Cardiac fibroblast (primary cell): ENCODE measurements at places on chromosomes 1 and 21.

DNA sequence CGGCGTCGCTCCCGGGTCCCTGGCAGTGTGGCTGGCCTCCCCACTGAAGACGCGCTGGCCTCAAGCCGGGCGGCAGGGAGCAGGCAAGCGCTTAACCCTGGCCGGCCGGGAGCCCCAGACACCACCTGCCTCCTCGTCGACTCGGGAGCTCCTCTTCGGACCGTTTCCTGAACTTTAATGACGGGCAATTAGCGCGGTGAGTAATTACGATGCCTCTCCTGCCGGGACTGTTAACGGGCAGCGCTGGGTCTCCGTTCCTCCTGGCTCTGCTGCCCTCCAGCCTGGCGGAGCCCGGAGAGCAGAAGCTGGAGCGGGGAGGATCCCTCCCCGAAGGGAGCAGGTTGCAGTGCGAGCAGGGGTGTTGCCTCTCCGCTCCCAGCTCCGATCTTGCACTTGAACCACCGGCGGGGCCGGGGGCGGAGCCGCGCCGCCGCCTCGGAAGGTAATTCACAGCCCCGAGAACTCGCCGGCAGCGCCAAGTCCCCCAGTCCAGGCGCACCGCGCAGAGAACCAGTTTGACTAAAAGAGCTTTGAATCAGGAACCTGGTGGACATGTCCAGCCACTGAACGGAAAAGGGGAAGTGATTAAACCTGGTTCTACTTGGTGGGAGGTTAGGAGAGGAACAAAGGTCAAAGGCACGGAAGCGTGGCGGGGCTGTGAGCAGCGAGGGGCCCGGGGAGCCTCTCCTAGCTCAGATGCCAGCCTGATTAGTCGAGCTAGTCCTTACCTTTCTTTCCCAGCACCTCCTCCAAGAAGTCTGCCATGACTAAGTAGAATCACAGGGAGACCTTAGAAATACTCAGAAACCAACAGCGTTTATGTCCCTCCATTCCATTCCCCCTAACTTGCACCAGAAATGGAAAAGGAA is 18.3 kb upstream of the PLEKHA6 start:
- no peak for DNase-seq

GRCh38 chr1:31102501-31102950 is 37.0 kb upstream of the PUM1 start:
- peak; percentile 57 for DNase-seq

DNA sequence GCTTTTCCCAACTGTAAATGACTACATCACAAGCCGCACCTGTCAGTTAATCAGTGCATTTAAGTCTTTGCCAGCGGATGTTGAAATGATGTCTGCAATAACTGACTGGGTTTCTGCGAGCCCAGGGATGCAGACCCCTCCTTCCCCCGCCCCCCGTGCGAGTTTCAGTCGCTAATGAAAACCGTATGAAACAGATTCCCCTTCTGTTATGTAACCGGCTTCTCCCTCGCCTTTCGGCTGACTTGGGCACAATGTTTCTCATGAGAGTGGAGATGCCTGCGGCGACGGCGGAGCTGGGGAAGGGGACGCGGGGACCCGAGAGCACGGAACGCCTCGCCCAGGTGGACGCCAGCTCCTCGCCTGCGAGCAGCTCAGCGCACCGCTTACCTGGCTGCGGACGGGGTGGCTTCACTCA is 753 bp downstream of the KCNJ6 start:
- DNase-seq, result no peak

DNA sequence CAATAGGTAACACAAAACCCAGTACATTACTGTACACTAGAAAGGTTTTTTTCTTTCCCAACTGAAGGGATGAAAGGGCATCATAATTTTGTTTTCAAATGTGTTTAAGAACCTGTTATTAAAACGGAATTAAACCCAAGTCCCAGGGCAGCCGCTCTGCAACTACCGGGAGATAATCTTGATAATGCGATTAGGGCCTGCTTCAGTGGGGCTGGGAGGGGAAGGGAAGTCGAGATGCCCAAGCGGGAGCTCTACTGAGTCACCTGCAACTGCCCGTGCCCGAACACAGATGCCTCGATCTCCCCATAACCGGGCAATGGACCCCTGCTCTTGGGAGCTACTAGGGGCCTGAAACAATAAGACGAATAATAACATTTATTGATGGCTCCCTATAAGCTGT is 61.4 kb downstream of the KAZN start:
- no peak for DNase-seq

DNA sequence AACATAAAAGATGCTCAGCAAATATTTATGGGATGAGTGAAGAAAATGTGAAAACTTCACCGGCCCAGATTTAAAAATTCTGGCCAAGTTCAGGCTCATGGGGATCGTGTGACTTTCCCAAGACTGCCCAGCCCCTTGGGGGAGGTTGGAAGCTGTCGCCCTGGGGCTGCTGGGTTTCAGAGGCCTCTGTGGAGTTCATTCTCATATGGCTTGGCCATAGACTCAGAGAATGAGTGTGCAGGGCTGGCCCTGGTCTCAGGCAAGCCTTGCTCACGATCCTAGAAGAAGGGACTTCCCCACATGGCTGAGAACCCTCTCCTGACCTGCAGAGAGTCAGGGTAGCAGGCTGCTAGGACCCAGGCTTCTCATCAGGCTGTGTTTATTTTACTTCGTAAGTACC is 24.6 kb downstream of the PADI2 start:
- DNase-seq, result peak; percentile 26

- no peak for DNase-seq
Observed at GRCh38 chr1:10707208-10707607, 89.2 kb downstream of the CASZ1 start.

DNA sequence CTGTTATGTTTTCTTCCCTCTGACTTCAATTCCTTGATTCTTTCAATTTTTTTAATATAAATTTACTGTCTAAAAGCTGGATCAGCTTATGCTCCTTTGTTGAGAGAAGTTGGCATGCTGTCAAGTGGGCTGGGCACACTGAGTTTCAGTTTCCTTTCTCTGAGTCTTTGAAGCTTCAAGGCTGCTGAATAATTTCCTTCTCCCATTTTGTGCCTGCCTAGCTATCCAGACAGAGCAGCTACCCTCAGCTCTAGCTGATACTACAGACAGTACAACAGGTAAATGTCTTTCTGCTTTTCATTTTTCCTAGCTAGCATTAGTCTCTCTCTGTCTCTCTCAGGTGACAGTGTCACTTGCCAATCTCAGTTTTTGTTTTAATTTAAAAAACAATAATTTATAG is at the start of gene IFI44:
Gene IFI44, plus strand, starts transcription at position 204 of the 400 bp plus-strand sequence. CDS start 365 bp downstream, outside the sequence.
- DNase-seq, result peak; percentile 90

- DNase-seq, result no peak
Observed at GRCh38 chr1:211683396-211684297, 8.2 kb upstream of the NEK2 start.

DNA sequence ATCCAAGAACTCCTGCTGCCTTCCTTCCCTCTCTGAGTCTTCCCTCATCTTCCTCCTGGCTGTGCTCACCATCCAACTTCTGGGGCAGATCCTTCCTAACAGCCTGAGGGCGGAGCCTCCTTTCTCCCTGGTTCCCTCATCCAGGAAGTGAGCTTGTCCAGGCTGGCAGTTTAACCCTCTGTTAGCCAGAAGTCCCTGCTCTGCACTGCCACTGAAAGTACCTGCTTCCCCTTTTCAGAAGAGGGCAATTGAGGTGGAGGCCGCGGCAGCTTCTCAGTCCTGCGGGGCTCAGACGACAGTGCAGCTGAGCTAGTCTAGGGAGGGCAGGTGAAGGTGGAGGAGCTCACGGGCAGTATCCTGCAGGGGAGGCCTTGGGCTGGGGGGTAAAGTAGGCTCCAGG is 149.1 kb downstream of the FCRL5 start:
- DNase-seq, result no peak

- DNase-seq, result no peak
Observed at GRCh38 chr1:21265644-21266043, 24.6 kb downstream of the ECE1 start.

- no peak for DNase-seq
Observed at GRCh38 chr1:206089341-206089740, 27.8 kb downstream of the AVPR1B start.

DNA sequence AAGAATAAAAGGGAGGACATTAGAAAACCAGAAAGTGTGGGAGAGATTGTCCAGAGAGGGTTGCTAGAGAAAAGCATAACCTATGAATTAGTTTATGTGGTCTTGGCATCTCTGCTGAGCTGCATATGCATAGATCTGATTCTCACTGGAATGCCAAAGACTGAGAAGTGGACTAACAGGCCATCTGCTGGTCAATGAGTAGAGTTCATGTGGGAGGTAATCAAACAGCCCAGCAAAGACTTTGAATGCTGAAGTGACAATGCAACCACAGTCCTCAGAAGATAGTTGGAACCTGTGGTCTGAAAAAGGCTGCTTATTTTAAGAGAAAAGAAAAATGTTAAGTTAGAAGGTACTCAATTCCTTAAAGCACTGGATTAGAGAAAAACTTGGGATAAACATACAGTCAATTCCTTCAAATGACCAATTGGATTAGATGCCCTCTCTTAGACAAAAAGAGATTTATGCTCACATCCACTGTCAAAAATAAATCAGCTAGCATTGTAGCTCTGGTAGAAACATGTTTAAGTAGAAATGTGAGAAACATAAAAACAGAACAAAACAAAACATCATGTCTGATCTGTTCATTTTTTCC is 382.8 kb downstream of the AMY1C start:
- peak; percentile 10 for DNase-seq

DNA sequence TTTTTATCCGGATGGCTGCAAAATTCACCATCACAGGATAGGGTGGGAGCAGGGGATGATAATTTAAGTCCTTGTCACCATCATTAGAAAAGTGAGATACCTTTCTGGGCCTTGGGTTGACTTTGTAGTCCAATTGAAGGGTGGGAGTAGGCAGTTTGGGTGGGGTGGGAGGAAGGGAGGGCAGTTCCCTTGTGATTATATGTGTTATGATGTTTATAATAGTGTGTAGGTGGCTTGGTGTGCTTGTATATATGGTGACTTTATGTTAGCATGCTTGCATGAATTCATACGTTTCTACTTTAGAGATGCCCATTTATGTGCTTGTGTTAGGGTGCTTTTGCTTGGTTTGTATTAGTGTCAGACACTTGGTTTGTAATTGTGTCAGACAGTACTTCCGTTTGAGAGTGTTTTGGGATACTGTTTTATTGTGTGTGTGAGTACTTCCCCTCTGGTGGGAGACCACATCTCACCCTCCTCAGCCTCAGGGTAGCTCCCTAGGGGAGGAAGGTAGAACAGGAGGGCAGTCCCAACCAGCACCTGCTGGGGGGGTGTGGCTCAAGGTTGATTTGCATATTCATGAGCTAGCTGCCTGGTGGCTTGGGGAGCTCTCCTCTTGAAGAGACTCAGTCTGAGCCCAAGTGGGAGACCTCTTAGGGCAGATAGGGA is 6.3 kb upstream of the POU3F1 start:
- DNase-seq, result no peak

DNA sequence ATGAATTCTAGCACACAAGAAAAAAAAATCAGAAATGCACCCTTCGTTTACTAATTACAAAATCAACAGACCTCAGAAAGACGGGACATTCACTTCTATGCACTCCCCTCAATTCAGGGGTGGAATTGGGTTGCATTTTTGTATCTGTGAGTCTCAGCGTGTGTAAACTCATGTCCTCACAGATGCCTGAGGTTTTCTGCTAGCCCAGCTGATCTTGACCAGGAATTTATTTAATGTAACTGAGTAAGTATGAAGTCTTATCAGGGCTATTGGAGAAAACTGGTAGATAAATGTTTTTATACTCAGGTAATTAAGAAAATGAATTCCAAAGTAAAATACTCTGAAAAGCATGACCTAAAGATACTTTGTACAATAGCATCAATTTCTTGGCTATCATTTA is 167.7 kb downstream of the RUNX1 start:
- DNase-seq, result peak; percentile 75

GRCh38 chr1:150564051-150564991 is 15.1 kb downstream of the MCL1 start:
- peak; percentile 71 for DNase-seq

- DNase-seq, result no peak
Observed at GRCh38 chr21:41715649-41716281, 51.1 kb downstream of the RIPK4 start.

DNA sequence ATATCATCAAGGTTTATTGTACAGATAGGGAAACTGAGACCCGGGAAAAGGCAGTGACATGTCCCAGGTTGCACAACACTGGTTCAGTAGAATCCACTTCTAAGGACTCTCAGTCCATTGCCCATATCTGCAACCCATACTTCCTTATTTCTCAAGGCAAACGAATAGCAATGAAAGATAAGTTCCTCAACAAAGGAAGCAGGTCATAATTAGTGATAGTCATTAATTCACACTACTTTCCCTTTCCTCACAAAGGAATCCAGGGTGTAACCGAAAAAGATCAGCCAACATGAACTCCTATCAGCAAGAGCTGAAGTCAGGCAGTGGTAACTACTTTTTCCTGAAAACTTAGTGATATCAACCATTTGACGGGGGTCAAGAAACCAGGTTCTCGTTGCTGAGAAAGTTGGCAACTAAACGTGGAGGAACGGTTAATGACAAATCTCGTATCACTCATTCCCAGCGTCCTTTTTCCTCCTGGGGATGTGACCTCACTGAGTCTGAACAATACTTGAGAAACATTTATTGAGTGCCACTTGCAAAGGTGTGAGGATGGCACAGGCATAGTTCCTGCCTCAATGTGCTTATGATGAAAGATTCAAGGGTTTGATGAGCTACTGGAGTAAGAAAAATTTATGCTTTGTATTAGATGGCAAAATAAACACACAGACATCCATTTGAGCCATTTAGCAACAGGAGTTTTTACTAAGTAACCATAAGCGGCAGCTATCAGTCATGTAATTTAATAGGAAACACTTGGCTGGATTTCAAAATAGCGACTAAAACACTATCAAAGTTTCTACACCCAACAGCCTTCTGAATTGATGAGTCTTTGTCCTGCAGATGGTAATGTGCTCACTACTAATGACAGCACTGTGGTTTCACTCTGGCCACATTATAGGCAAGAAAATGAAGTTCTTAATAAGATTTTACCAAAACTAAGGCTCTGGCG is 82.3 kb downstream of the PLPP3 start:
- no peak for DNase-seq

- DNase-seq, result peak; percentile 49
Observed at GRCh38 chr1:42963378-42964043, 4.8 kb upstream of the SLC2A1 start.

GRCh38 chr1:92356956-92357355 is 58.1 kb downstream of the RPAP2 start:
- peak; percentile 88 for DNase-seq

- DNase-seq, result no peak
Observed at GRCh38 chr1:70156529-70157120, 48.8 kb downstream of the LRRC40 start.

GRCh38 chr21:25387665-25388064 is 219.6 kb downstream of the MRPL39 start:
- no peak for DNase-seq

DNA sequence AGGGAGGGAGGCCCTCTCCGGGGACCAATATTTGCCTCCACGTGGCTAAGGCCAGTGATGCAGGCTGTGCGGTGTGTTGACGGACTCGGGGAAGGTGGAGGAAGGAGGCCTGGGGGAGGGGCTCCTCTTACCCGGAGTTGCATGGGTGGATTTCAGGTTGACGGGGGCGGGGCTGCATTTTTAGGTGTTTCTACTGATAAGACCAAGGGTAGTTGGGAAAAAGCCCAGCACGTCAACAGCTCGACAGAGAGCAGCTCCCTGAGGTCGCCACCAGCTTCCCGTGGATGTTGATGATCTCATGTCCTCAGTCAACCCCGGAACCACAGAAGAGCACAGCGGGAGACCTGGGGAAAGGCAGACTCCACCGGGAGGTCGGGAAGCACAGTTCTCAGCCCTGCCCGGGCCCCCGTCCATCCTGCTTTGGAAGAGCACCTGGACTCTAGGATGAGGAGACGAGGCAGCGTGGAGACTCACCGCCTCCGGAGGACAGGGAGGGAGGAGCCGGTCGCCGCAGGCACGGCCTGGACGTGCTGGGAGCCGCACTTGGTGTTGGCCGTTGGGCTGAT is 32.9 kb upstream of the COL6A1 start:
- DNase-seq, result no peak

GRCh38 chr1:224212618-224213061 is 29.6 kb downstream of the DEGS1 start:
- DNase-seq, result no peak
